Cardiac muscle cell (in vitro differentiated cells and primary cell): ENCODE measurements at places on chromosomes 7 and 10. TPM values are rescaled to one million over a fixed set of nuclear protein-coding genes. Genes with fewer than 3 reads are reported as not detected.

The HABP2 gene
- not detected in 2 replicates for total RNA-seq

The GPRIN2 gene
- 2.3 and 9.1 TPM in 2 replicates for total RNA-seq

GRCh38 chr10:123229927-123230630 lies 75.9 kb downstream of the BUB3 start:
- no peaks in the 10 kb centered on the region for H3K27me3 ChIP-seq
- no peak overlapping the region for H3K4me3 ChIP-seq
- no peaks in the 10 kb centered on the region for H3K36me3 ChIP-seq
- DNase-seq, result no peak
- H3K4me1 ChIP-seq, result no peaks in the 10 kb centered on the region

DNA sequence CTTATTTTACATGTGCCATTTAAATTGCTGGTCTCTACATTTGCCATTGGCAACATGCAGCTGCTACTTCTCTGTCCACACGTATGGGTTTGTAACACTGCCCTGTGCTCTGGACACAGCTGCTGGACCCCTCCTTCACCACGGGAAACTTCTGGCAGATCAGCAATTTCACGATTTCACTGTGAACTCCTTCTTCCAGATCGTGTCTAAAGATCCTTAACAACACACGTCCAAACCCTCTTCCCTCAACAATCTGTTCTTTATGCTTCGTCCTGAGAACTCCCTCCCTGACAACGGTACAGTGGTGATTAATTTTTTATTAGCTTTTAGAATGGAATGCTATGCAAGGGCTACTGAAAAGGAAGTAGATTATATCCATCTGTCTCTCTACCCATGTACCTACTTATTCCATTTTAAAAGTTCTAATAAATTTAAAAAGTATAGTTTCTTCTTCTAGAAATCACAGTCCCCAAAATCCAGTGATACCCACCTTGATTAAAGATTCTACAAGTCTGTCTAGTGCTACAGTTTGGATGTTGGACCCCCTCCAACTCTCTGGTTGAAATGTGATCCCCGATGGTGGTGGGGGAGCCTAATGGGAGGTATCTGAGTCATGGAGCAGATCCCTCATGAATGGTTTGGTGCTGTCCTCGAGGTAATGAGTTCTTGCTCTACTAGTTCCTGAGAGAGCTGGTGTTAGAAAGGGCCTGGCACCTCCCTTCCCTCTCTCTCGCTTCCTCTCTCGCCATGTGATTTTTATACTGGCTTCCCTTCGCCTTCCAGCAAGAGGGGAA lies 81.0 kb downstream of the KIAA1549 start:
- H3K4me3 ChIP-seq, result no peak overlapping the region
- no peaks in the 10 kb centered on the region for H3K27me3 ChIP-seq
- peaks cover 15% of the 10 kb centered on the region for H3K36me3 ChIP-seq
- no peaks in the 10 kb centered on the region for H3K4me1 ChIP-seq
- H3K27ac ChIP-seq, result no peak overlapping the region
- DNase-seq, result no peak

DNA sequence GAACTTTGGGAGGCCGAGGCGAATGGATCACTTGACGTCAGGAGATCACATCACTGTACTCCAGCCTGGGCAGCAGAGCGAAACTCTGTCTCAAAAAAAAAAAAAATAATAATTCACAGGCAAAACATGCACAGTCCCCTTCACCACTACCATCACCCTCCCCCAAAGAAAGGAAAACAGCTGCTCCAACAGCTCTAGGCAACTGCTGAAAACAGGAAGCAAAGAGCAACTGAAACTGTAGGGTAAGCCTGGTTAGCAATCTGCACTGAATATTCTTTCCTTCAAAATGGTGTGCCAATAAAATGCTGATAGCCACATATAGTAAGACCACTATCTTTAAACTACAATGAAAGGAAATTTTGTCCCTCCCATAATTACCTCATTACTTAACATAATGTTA lies 11.8 kb downstream of the NT5C2 start:
- no peaks in the 10 kb centered on the region for H3K4me1 ChIP-seq
- H3K4me3 ChIP-seq, result no peak overlapping the region
- peaks cover 18% of the 10 kb centered on the region for H3K36me3 ChIP-seq
- no peak overlapping the region for H3K27ac ChIP-seq
- H3K27me3 ChIP-seq, result no peaks in the 10 kb centered on the region

GRCh38 chr7:49295146-49295545 lies 370.8 kb downstream of the CDC14C start:
- H3K27me3 ChIP-seq, result no peaks in the 10 kb centered on the region
- no peaks in the 10 kb centered on the region for H3K4me1 ChIP-seq
- no peaks in the 10 kb centered on the region for H3K36me3 ChIP-seq
- H3K4me3 ChIP-seq, result no peak overlapping the region
- H3K27ac ChIP-seq, result no peak overlapping the region

DNA sequence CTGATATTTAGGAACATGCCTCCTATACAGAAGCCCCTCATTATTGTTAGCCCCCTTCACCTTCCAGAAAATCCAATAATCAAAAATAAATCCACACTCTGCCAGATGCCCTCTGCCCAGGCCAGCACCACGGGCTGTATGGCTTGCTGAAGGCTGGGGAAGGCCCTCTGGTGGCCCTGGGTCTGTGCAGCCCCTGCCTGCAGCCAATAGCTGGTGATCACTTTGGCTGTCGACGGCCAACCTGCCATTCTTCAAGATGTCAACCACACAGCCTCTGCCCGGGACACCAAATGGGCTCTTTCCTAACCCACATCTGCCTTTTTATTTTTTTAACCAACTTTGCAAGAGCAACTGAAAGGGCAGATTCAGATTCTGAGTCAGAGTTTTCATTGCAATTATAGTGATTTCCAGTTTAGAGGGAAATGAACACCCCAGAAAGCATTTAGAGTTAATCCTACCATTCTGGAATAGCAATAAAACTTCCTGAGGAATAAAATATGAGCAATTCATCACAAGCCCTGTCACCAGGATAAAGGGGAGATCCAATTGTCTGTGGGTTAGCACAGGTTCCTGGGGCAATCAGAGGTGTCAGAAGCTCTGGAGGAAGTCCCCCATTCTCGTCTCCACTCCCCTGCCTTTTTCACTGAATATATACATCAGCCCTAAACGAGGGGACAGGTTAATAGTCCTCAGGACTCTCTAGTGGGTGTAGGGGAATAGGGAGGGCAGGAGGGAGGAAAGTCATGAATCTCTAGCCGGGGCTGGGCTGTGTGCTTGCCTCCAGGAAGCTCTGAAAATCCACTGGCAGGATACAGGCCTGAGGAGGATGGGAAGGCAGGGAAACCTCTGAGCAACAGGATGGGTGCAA lies 211.3 kb downstream of the GRID1 start:
- no peaks in the 10 kb centered on the region for H3K36me3 ChIP-seq
- peak; percentile 38 for DNase-seq
- no peak overlapping the region for H3K27ac ChIP-seq
- H3K4me1 ChIP-seq, result no peaks in the 10 kb centered on the region
- no peaks in the 10 kb centered on the region for H3K27me3 ChIP-seq

DNA sequence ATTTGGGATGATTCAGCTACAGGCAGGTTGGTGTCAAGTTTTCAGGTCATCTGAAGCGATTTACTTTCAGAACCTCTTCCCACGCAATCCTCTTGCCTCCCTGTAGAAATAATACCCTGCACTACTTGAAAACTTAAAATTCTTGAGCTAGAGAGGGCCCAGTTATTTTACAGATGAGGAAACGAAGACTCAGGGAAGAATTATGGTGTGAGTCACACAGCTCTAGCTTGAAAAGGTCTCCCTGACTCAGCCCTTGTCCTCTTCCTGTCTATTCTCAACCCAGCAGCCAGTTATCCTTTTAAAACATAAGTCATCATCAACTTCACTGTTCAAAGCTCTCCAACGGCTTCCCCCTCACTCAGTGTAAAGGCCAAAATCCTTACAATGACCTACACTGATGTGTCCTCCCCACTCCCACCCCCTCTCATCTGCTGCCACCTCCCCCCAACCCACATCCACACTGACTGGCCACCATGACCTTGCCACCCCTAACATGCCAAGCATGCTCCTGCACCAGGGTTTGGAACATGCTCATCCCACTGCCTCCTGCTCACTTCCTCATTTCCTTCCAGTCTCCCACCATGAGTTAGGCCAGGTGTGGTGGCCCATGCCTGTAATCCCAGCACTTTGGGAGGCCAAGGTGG lies 3.4 kb downstream of the DNMBP start:
- no peak overlapping the region for H3K27ac ChIP-seq
- peak; percentile 91 for DNase-seq
- no peak overlapping the region for H3K4me3 ChIP-seq
- no peaks in the 10 kb centered on the region for H3K36me3 ChIP-seq
- peaks cover 10% of the 10 kb centered on the region for H3K4me1 ChIP-seq

DNA sequence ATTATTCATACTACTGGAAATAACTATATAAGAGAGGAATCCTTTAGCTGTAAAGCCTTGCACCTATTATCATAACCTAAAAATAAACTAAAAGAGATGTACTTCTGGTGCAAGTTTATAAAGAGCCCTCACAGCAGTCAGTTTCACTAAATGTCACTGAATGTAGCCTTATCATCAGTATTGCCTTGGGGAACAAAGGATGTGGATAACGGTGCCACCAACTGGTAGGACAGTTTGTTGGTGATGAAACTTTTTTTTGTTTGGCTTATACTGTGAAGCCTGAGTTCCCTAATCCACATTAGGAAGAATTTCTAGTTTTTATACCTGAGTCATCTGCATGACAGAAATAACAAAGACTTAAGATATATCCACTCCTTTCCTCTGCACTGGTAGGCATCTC lies 117.9 kb upstream of the COL1A2 start:
- peak; percentile 30 for DNase-seq
- no peaks in the 10 kb centered on the region for H3K36me3 ChIP-seq
- no peak overlapping the region for H3K4me3 ChIP-seq
